Lung microvascular endothelial cell (primary cell): ENCODE measurements at places on chromosomes 5 and 9.

GRCh38 chr5:109394806-109395205 lies 15.0 kb downstream of the PJA2 start:
- DNase-seq: no peak

- peak; percentile 73 for DNase-seq
Observed at GRCh38 chr5:56480705-56481427, 247.7 kb upstream of the ANKRD55 start.

- no peak for DNase-seq
Observed at GRCh38 chr5:97141031-97141430, 1.4 kb downstream of the LIX1 start.

DNA sequence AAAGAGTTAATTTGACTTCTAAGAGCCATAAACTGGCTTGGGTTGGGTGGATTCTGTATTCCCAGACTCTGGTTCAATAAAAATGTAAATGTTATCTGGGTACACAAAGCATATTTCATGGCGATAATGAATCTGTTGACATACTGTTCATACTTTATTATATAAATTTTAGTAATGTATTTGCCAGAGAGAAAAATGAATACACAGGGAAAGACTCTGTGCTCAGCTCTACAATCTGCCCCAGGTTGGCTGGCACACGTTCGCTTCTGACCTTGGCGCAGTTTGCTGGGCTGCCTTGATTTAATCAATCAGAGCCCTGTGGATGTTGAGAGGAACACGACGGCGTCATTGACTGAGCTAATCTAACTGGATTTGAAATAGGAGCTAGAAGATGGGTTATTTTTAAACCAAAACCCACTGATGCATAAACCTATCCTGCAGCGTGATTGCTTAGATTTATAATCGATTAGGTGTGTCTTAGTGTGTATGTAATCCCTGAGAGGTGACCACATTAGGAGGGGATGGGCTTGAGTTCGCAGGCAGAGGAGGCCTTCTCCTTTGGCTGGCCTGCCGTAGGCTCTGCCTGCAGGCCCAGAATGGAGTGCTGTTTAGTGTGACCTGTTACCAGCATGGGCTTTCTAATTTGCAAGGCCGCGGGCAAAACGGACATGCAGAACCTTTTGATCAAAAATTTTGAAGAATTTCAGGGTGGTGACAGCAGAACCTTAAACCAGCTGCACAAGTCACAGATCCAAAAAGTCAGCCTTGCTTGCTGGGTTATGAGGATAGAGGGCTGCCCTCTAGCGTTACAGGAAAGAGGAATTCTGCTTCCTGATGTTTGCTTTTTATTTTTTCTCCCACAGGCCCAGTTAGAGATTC lies 3.9 kb upstream of the ADCY2 start:
- DNase-seq: no peak

DNA sequence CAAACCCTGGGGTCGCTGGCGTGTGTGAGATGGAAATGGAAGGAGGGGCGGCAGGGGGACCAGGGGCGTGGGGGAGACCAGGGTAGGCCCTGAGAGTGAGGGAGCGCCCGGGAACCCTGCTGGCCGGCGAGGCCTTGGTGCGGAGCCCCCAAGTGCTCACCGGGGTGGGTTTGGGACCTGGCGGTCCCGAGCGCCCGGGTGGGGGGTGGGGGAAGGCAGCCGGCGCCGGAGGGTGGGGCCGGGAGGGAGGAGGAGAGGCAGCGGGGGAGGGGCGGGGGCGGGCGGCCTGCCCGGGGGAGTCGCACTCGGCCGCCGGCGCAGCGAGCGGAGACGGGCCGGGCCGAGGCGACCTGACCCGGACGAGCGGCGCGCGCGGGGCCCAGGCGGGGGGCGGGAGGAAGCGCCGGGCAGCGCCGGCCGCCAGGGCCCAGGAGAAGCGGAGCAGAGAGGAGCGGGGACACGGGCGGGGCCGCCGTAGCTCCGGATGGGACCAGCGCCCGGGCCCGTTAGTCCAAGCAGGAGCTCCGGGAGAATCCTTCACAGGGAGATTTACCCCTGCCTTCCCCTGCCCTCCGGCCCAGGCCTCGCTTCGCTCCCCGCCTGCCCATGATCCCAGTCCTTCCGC lies at the start of gene NPR2:
NPR2 (plus strand) TSS at position 295 of the 625 bp plus-strand sequence. CDS start 818 bp downstream, outside the sequence.
- DNase-seq: peak; percentile 37
